ENCODE measurements at places on chromosomes 2 and 18.

GRCh38 chr2:194674043-194674442 lies 983.0 kb upstream of the SLC39A10 start:
- no peak for DNase-seq

DNA sequence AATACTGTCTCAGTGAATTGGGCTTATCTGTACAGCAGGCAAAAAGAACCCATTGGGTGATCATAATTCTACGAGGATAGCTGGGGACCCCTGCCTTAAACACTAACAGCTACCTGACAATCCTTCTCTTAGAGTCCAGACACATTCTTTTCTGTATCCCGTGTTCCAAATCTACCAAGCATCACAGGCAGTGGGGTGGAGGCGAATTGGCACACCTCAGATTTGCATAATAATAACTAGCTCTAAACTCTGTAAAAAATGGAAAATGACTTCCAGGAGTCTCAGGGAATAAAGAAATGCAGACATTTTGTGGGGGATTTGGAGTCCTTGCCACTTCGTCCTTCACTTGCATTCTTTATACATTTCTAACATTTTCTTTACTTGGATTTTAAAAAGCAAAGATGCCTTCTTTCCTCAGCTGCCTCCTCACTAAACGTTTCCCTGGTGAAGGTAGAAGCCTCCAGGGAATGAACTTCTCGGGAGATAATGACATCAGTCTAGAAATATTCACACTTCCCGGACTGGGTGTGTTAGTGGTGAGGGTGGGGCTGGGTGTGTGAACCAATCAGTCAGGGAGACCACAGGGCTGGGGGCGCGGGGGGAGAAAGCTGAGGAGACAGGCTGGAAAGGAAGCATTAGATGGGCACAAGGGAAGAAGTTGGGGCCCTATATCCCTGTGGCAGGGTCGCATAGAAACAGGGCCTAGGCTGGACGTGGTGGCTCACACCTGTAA lies 59.1 kb upstream of the BOD1L2 start:
- DNase-seq, result no peak

GRCh38 chr2:86225581-86225980 lies 26.3 kb downstream of the MRPL35 start:
- no peak for DNase-seq

DNA sequence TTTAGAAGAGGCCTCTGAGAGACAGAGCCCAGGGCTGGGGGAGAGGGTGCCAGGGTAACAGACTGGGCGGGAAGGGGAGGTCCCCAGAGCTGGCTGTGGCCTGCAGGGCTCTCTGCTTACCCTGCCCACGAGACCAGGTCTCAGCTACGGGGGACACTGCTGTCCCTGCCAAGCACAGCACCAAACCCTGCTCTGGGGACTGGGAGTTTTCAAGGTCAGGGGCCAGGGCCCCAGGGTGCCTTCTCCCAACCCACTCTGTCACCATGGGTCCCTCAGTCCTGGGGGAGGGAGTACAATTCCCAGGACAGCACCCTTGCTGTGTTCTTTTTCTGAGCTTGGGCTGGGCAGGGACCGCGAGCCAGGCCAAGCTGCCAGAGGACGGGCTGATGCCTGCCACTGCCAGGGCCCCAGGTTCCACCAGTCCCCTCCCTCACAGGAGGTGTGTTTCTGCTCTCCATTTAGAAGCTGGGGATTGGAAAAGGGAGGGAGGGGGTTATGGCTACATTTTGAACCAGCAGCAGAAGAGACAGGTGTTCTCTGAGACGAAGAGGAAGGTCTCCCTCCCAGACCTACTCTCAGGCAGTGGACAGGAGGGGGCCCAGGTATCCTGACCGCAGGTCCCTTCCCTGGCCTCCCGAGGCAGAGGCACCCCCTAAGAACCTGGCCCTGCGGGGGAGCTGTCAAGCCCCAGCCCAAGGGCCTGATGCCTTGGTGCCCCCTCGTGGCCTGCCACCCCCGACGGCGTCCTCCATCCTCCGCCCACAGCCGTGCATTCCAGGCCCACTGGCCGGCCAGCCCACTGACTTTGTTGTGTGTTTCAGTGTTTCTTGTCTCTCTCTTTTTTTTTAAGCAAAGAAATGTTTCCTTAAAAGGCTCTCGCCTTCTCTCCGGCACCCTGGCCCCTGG lies 80.4 kb downstream of the TNS1 start:
- DNase-seq, result no peak

GRCh38 chr2:217277646-217278398 lies 418.0 kb upstream of the TNP1 start:
- peak; percentile 68 for DNase-seq

GRCh38 chr2:145085612-145086011 lies 565.7 kb upstream of the ZEB2 start:
- DNase-seq, result peak; percentile 33

GRCh38 chr2:160306985-160307384 lies 106.9 kb upstream of the ITGB6 start:
- peak; percentile 70 for DNase-seq

DNA sequence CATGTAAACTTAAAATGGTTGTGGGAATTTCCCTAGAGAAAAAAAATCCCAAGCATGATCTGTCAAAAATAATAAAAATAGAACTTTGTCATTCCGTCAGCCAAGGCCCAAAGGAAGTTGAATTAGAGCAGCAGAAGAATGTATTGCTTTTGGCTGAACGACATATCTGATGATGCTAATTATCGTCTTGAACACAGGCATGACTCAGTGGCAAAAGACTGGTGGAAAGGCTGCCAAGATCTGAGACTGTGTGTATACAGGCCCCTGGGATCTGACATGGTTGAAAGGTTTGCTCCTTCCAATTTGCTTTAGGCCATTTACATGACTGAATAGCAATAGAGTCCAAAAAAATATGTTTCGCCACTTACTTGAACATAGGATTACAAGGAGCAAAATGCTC lies 1057.1 kb upstream of the CRIM1 start:
- DNase-seq, result peak; percentile 92

DNA sequence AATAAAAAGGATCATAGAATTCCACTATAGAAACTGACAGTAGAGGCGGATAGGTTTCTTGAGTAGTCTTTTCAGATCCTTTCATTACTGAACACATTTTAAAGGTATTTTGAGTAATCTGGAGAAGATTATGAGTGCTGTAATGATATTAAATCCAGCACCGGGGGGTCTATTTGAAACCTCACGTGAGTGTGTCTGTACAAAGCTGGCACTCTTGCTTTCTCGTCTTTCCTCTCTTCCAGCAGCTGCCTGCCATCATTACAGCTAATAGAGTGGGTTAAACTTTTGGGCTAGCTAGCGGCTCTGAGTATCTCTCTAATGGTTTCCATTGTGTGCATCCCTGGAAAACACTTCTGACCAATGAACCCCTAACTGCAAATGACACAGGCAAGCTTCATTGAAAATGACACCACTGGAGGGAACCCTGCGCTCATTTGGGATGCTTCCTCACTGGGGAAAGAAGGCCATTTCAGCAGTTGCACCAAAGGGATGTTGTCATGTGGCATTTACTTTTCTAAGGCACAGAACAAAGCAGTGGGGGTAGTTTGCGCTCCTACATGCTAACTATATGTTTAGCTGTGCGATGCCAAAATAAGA lies 101.0 kb downstream of the HRH4 start:
- DNase-seq, result no peak

Data from stromal cell of bone marrow (primary cell).